NCI-H2171 (cell line): ENCODE measurements at places on chromosomes 5 and 9.

- no peak for DNase-seq
Observed at GRCh38 chr5:129362456-129362855, 97.6 kb upstream of the ADAMTS19 start.

DNA sequence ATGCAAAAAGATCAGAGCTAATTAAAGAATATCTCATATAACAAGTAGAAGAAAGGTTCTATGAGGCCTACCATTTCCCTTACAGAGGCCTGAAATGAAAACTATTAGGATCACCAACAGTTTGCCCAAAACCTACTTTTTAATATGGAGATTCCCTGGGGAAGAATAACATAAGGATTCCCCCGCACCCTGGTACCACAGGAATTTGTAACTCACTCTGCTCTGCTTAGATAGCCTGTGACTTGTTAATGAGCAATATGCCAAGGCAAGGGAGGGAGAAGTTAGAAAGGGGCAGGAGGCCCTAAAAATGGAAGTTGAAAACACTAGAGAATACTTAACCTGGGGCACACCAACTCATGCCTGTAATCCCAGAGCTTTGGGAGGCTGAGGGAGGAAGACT is 107.0 kb downstream of the CDH6 start:
- no peak for DNase-seq

DNA sequence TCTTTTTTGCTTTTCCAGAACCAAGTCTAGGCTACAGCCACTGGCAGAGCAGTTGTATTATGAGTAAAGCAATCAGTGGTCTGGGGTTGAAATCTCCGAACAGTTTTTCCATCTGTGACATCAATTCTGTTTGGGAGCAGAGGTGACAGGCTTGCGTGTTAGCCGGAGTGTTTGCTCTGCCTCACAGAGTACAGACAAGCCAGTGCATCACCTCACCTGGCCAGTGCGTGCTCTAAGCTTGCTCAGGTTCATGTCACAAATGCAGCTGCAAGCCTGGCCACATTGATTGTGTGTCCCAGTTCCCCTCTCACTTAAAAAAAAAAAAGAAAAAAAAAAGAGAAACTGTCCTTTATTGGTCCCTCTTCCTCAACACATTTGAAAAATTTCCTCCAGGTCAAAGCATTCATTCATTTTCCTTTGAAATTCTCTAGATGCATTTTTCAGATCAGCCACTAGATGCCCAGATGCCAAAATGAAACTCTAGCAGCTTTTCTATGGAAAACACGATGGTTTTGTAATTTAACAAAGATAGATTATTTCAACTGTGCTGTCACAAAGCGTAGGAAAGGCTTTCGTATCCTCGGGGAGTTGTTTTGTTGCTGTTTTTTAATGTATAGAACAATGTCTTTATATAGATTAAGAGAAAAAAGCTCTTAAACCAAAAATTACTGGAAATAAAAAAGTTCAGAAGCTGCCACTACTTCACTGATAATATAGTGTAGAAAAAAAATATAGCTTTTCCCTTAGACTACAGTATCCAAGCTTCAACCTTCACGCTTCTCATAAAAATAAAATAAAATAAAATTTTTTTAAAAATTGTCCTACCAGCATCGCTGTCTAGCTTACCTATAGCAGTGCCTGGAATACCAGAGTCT is 585.5 kb downstream of the TLE1 start:
- DNase-seq, result no peak

DNA sequence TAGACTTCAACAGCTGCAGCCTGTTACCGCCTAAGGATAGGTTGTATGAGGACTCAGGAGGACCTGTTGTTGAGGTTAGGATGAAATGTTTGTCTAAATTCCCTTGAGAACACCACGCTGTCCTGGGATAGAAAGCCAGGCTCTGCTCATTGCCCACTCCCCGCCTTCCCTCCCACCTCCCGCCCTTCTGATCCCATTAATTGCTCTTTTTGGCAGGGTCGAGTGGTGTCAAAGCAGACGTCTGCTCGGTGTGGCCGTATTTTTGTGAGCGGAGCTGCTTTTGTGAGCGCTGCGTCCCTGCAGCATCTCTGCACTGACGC is 62.3 kb downstream of the SPATA31C2 start:
- DNase-seq, result peak; percentile 61

GRCh38 chr5:65102371-65102975 is 333.7 kb downstream of the CWC27 start:
- no peak for DNase-seq

DNA sequence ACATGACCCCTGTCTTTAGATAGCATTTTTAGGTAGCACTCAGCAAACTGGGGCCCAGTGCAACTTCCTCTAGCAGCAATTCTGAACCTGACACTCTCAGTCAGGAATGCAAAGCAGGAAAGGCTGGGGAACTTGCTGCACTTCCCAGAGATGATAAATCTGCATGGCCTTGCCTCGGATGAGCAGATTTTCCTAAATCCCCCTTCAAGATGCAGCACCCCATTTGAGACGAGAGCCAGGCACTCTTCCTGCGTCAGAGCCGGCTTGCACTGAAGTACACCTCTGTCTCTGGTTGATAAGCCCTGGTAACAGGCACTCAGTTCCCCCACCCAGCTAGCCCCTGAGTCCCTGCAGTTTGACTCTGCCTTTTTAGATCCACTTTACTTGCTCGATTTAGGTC is 296.7 kb upstream of the PANK3 start:
- no peak for DNase-seq

GRCh38 chr5:10481241-10481935 is 39.7 kb downstream of the ROPN1L start:
- no peak for DNase-seq

- no peak for DNase-seq
Observed at GRCh38 chr5:97418462-97418861, 235.4 kb upstream of the RIOK2 start.

DNA sequence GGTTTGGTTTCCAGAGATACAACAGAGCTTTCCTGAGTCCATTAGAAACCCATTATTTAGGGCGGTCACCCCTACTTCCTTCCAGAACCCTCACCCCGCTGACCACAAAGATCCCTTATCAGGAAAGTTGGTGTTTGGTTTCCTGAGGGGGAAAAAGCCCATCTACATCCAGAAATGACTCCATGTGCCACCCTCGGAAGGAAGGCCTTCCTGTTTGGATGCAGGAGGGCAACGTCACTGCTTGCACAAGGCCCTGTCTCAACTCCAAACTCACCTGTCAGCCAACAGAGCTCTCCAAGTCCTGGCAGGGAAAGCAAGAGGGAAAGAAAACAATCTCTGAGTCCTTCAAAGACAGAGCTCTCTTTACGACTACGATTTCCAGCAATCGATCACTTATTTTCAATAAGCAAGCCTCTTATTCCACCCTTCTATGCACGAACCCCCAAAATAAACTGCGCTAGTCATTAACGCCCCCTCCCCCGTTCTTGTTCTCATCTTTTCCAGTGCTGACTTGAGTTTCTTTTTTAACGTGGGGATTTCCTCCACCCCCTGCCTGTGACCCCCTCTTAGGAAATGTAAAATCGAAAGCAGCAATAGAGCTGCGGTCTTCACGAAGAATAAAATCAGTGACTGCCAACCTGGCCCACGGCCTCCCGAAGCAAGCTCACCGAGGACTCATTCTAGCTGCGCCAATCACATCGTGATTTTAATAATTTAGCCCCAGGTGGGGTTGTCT is 35.7 kb upstream of the NTNG2 start:
- no peak for DNase-seq

- DNase-seq, result no peak
Observed at GRCh38 chr5:132235340-132235739, 7.7 kb upstream of the P4HA2 start.

DNA sequence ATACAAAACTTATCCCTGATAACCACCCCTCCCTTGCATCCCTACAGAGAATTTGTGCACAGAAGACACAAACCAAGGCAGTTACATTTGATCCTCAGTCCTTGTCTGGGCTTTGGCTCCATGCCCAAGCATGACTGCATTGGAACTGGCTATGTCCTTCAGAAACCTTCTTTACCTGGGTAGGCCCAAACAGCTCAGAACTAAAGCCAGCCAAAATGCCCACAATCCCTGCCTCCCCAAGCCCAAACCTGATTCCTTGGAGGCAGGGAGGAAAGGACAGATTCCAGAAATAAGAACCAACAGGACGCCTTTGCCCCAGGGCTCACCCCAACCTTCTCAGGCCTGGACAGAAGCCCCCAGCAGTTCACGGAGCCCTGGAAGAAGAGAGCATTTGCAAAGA is 8.2 kb downstream of the IL17B start:
- no peak for DNase-seq

DNA sequence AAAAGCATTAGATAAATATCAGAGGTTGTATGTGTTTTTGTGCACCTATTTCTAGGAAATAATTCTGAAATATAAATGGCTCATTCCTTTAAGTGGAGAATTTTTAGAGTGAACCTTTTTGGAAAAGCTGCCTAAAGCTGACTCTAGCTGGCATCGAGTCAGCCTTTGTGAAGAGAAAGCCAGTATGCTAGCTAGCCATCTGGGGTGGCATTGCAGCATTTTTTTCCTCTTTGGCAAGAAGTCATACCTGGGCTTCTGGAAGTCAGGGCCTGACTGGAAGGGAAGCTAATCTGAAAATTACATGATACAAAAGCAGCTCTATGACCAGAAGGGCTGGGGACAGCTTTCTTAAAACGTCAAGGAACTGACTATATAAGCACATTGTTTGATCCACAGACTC is 19.7 kb downstream of the ANP32B start:
- DNase-seq, result no peak

GRCh38 chr5:15687401-15687800 is 187.4 kb downstream of the FBXL7 start:
- no peak for DNase-seq

DNA sequence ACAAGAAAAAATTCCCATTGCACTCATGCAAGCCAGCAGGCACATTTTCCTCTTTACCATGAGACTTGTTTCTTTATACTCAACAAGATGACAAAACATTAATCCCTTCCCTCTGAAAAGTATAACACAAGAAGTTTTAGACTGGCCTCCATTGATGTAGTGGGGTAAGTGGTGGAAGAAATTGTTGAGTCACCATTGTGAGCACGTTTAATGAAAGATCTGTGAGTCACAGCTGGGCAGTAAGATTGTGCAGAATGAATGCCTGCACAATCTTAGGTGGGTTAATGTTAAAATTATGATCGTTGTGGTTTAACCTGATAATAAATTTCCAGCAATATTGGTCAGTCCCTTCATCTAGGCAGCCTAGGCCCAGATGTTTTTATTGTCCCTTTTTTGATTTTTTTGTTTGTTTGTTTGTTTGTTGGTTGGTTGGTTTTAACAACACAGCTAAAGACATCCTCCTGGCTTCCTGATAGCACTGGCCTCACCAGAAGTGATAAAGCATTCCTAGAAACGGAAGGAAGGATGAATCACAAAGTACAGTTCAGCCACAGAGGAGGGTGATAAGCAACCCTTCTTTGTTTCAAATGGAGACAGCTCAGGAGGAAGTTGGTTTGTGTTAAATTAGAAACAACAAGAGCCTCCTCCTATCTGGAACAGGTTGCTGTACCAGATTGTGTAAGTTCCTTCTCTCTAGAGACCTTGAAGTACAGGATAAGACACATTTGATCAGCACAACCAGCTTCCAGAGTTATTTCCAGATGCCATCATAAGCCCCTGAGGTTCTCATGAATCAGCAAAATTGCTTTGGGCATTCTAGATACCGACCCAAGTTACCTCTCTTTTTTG is 40.3 kb downstream of the SLC24A2 start:
- no peak for DNase-seq

DNA sequence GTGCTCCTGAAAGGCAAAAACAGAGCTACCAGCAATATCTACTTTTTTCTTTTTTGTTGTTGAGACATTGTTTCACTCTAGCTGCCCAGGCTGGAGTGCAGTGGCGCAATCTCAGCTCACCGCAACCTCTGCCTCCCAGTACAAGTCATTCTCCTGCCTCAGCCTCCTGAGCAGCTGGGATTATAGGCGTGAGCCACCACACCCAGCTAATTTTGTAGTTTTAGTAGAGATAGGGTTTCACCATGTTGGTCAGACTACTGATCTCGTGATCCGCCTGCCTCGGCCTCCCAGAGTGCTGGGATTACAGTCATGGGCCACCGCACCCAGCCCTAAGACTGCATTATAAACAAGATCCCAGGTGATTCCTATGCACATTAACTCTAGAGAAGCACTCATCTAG is 17.0 kb downstream of the PLPP1 start:
- DNase-seq, result no peak

DNA sequence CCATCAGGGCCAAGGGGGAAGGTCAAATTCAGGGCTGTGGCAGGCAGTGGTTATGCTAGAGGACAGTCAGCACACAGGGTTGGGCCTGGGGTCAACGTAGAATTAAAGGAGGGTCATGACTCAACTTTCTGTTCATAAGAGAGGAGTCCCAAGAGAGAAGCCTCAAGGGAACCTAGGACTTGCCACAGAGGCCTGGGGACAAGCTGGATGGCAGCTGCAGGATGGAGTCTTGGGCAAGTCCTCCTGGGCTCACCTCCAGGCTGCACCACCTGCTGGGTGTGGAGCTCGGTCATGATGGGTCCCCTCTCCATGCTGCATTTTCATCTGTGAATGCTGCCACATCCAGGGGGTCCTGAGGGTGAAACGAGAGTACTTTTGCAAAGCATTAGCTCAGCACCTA is 9.0 kb upstream of the WNK2 start:
- DNase-seq, result no peak

- DNase-seq, result peak; percentile 5
Observed at GRCh38 chr9:33287087-33287490, 3.2 kb upstream of the NFX1 start.

DNA sequence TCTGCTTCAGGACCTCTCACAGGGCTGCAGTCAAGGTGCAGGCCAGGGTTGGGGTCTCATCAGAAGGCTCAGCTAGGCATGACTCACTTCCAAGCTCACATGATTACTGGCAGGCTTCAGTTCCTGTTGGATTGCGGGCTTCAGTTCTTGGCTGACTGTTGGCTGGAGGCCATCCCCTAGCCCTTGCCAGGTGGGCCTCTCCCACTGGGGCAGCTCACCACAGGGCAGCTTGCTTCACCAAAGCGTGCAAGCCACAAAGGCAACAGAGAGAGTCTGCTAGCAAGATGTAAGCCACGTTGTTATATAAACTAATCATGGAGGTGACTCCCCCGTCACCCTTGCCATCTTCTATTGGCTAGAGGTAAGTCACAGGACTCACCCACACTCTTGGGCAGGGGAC is 14.4 kb downstream of the CPLX2 start:
- no peak for DNase-seq

GRCh38 chr9:8652255-8652654 is 852.7 kb upstream of the DMAC1 start:
- no peak for DNase-seq

- DNase-seq, result no peak
Observed at GRCh38 chr9:116797276-116797675, 110.2 kb downstream of the TRIM32 start.
